ENCODE measurements at places on chromosomes 6 and 20.

DNA sequence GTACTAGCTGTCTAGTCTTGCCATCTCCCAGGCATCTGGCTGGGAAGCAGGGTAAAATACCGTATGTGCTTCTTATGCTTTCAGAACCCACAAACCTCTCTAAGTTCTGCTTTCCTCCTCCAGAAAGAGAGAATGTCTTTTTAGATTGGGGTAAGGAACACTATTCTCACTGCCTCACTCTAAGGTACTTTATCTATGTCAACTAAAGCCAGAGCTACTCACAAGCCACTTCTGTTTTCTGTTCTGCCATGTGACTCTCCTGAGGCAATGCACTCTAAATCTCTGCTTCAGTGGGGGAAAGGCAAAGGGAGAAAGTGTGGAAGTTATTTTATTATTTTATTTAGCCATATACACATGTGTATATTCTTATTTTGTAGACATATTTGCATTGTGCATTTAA lies 15.6 kb downstream of the MEP1A start:
- DNase-seq: no peak

GRCh38 chr6:114096561-114097172 lies 125.7 kb upstream of the HDAC2 start:
- DNase-seq: peak; percentile 49

- DNase-seq: no peak
Observed at GRCh38 chr6:6844530-6844929, 256.0 kb downstream of the LY86 start.

- DNase-seq: no peak
Observed at GRCh38 chr6:149239573-149240209, 77.8 kb upstream of the TAB2 start.

DNA sequence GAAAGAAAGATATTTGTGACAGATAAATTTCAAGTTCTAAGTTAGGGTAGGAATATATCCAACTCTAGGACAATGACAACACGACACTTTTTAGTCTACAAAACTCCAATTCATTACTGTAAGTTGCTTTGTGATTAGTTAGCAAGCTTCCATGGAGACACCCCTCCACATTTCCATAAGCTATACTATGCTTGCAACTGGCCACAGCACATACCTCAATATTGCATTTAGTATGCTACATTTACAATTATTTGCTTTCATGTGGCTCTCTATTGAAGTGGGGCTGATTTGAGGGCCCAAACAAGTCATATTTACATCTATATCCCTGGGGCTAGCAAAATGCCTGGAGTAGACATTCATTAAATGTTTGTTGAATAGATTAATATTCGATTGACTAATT lies 129.3 kb downstream of the HACE1 start:
- DNase-seq: no peak

GRCh38 chr6:123518441-123519188 lies 118.1 kb downstream of the TRDN start:
- no peak for DNase-seq

GRCh38 chr6:38542031-38542430 lies 97.7 kb downstream of the BTBD9 start:
- DNase-seq: peak; percentile 71

DNA sequence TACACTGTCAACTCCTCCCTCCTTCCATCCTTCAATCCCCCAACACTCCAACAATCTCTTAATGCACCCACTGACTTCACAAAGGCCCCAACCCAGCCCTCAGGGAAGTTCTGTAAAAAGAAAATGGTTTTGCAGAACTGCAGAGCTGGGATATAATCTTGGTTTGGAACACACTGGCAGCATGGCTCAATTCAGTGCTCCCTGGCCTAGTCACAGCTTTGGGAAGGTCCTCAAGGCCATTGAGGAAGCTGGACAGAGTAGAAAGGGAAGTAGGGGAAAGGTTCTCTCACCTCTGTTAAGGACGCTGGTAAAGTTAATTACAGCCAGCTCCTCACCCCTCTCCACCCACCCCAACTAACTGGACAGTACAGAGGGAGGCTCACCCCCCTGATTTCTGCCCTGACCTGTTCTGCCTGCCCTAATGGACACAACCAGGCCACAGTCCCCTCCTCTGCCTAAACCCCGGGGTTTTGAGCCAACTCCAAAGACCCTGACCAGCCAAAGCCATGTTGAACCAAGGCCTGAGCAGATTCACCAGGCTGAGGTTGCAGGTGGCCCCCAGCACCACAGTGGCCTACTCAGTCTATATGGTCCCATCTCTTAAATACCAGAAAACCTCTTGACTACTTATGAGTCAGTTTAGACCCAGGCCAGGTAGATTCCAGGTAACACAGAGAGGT lies 49.2 kb downstream of the MAFB start:
- DNase-seq: no peak

GRCh38 chr6:34645627-34646026 lies 50.9 kb downstream of the ILRUN start:
- DNase-seq: no peak

- DNase-seq: peak; percentile 91
Observed at GRCh38 chr6:2497922-2498623, 252.6 kb downstream of the MYLK4 start.

DNA sequence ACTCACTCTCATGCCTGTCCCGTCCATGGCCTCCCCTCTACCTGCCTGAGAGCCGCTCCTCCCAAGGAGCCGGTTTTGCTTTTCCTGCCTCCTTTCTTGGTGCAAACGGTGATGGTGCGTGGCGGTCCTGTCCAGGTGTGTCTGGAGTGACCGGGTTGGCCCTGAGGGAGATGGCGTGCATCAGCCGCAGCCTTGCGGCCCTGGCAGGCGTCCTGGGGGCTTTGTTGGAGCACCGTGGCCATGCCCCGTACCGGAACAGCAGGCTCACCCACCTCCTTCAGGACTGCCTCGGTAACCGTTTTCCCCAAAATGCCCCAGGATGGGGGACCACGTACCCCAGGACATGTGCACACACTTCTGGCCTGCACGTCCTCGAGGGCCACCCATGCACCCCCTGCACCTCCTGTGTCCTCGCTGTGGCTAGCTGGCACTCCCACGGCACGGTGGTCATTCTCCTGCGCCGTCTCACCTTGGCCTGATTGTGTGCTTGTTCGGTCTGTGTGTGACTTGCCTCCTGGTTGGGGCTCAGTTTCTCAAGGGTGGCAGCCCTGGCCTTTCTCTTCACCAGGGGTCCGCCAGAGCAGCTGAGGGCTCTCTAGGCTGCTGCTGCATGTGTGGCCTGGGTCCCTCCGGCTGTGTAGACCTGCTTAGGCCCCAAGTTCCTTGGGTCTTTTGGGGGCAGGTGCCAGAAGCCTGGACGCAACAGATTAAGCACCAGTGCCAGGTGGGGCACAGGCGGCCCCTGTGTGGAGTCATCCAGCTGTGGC lies 36.4 kb downstream of the FRMD1 start:
- DNase-seq: no peak

DNA sequence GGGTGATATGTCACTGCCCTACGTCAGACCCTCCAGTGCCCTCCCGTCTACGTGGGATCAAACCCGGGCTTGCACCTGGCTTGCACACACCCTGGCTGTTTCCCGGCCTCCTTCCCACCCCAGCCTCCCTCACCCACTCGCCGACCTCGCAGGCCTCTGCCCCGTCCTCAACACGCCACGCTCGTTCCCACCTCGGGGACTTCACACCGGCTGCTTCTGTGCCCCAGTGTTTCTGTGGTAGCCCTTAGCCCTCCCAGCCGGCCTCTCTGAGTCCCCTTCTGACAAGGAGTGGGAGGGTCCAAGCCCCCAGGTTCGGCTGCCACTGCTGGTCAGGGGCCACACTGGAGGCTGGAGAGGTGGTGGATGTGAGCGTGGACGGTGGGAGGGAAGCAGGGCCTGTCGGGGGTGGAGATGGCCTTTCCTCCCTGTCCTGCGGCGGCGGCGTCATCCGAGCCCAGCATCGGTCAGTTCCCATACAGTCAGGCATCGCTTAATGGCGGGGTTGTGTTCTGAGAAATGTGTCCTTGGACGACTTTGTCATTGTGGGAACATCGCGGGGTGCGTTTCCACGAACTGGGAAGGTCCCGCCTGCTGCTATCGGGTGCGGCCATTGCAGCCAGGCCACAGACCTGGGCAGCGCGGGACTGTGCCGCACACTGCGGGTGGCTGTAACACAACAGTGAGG lies 11.4 kb upstream of the KIF25 start:
- no peak for DNase-seq

DNA sequence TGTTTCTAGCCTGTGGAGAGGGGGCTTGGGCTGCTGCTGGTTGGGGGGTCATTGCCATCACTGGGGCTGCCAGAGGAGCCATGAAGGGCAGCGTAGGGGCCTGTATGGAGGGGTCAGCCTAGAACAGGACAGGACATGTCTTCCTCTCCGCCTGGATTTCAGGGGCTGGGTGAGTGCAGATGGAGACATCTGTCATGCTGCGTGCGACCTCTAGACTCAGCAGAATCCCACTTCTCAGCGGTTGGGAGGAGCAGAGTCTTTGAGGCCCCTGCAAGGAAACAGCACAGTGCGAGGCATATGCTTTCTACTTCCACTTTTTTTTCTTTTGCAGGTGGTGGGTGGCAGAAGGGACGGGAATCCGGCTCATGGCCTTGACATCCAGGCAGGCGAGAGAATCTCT lies 67.9 kb downstream of the EZR start:
- DNase-seq: no peak

DNA sequence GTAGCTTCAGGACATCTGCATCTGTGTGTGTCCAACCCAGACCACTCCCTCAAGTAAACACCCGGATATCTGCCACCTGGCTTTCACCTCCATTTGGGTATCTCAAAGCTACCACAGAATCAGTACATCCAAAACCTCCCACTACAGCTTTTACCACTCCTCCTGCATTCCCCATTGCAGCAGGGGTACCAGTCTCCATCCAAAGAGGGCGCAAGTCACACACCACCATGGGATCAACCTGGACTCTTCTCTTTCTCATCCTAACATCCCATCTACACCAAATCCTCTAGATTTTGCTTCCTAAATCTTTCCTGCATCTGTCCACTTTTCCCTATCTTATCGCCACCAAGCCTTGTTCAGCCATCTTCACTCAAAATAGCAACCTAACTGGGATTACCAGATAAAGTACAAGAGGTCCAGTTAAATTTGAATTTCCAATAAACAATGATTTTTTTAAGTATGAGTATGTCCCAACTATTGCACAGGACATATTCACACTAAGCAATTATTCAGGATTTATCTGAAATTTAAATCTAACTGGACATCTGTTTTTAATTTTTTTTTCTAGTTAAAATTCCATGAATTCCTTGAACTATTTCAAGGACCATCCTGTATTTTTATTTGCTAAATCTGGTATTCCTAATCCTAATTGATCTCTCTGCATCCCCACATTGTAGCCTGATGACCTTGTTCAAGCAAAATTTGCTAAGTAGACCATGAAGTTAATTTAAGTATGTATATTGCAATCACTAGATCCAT lies 164.3 kb upstream of the MLN start:
- DNase-seq: no peak

DNA sequence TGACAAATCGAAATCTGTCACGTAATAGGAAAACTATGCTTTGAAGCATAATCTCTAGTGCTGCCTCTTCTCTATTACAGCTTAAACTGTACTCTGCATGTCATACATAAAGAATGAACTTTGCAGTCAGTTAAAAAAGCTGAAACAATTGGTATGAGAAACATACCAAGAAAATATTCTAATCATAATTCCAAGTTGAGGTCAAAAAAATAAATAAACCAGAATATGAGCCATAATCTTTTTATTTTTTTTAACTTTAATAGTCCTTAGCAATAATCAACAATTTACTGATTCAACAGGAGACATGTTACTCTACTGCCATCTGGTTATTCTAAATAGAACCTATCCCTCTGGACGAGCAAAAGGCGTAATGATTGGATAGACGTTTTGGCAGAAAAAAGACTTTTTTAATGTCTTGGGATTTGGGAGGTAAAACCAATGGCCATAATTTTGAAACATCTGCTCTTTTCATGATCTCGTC lies 224.4 kb upstream of the FLRT3 start:
- DNase-seq: no peak

- DNase-seq: no peak
Observed at GRCh38 chr6:137272403-137272802, 53.2 kb upstream of the IFNGR1 start.

DNA sequence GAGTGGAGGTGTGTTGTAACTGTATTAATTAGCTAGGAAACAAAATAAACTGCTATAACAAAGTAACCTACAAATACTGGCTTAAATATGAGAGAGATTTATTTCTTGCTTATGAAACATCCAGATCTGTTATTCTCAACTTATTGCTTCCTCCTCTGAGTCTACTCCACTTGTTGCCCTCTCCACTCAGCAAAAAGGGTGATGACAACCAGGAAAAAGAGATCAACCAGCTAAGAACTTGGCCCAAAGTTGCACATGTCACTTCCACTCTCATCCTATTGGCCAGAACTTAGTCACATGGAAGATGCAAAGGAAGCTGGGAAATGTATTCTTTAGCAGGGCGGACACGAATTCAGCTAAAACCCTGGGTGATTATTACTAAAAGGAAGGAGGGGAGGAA lies 5.2 kb upstream of the TP53RK start:
- peak; percentile 30 for DNase-seq

DNA sequence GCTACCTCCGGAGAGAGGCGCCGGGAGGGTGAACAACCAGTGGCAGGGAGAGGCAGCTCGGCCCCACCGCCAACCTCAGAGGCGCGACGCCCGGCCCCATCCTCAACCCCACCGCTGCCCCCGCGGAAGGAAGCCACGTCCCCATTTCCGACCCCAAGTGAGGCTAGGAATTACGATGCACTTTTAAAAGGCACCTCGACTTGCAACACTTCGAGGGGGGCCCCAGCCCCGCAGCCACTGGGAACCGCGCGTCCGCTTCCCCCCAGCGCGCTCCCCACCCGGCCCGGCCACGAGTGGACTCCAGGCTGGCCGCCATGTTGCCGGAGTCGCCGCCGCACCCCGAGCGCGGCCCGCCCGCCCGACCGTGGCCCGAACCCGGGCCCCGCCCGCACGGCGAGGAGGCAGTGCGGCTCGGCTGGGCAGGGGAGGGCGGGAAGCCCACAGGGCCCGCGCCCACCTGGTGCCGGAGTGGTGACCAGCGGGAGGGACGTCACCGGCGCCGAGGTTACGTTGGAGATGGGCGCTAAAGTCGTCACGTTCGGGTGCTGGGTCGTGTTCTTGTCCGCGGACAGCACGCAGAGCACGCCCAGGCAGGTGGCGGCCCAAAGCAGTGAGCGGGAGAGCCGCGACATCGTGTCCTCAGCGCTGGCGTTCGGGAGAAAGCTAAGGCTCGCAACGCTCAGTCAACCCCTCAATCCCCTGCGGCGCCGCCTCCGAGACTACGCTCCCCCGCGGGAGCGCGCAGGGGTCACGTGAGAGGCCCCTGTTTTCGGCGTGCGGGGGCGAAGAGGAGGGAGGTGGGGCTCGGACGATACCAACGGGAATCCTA lies at the start of gene CD164:
CD164 (minus strand) TSS at position 721 of the 829 bp plus-strand sequence; CDS start at position 632, 89 bp downstream.
- DNase-seq: peak; percentile 95

GRCh38 chr20:63978319-63979228 lies 868 bp downstream of the SAMD10 start:
- peak; percentile 83 for DNase-seq

GRCh38 chr6:45724511-45724910 lies 291.1 kb downstream of the CLIC5 start:
- DNase-seq: peak; percentile 92

DNA sequence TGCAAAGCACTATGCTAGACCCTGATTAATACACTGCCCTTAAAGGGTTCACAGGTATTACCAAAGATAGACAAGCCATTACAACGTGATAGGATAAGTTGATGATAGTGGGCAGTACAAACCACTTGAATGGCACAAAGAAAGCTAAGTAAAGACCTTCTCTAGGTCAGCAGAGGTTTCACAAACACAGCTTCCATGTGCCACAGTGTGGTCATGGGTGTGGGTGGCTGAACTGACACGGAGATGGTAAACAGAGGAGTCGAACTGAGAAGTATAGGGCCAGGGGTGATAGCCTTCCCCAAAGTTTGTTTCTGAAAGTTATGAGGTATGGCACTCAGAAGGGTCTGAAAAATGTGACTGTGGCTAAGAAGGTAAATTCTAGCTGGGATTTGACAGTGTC lies 4.3 kb downstream of the ZBTB9 start:
- no peak for DNase-seq
